C1 segment of cervical spinal cord (tissue), 14 donors: ENCODE measurements at places on chromosomes 3 and 15.

- DNase-seq: peak; percentile 12
Measured at GRCh38 chr3:78879295-78879860, 888.4 kb downstream of the ROBO1 start.

DNA sequence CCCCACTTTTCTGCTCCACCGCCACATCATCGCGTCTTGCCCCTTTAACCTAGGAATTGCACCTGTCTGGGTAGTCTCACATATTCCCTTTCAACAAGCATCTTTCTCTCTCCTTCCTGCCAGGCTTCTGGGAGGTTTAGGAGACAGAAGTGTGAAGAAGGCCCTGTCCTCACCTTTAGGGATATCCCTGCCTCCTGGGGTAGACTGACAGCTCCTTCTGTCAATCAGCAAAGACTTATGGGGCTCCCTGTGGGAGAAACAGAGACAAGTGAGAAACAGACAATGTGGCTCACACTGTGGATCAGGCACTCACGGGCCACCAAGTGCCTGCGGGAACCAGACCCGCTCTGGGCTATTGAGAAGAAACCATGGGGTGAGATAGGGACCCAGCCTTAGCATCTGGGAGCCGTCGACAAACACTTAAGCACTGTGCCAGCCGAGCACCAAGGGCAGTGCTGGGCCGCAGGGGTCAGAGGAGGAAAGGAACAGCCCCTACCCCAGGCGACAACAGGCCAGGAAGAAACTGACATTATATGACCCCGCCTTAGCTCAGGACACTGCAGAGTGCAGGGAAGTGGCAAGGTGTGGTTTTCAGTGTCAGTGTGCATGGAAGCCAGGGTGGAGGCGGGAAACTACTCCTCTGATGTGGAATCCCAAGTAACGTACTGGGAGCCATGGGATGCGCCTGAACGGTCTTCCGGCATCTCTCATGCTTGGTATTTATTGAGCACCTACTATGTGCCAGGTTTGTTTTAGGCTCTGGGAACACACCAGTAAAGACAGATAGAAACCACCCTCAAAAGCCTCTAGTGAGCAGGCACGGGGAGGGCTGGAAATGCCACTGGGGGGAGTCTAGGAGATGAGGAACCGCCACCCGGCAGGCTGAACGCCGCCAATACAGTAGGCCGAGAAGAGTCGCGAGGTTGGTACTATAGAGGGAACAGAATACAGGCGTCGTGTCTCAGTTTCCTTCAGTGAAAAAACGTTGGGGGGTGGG, 1.8 kb downstream of the EFCC1 start:
- DNase-seq: no peak

DNA sequence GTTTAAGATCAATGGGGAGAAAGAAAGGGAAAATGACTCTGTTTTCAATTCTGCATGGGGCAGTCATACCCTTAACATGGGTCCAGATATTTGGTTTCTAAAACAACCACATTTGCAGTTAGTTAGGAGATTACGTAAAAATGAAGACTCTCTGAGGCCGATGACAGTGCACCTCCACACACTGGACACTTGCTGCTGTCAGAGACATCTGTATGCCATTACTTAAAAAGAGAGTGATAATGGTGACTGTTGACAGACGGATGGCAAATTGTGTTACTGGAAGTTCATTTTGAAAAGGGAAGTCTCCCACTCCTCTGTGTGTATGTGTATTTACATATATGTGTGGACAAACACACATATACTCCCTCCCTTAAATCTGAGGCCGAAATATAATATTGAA, 304.5 kb upstream of the SEMA6D start:
- DNase-seq: no peak

DNA sequence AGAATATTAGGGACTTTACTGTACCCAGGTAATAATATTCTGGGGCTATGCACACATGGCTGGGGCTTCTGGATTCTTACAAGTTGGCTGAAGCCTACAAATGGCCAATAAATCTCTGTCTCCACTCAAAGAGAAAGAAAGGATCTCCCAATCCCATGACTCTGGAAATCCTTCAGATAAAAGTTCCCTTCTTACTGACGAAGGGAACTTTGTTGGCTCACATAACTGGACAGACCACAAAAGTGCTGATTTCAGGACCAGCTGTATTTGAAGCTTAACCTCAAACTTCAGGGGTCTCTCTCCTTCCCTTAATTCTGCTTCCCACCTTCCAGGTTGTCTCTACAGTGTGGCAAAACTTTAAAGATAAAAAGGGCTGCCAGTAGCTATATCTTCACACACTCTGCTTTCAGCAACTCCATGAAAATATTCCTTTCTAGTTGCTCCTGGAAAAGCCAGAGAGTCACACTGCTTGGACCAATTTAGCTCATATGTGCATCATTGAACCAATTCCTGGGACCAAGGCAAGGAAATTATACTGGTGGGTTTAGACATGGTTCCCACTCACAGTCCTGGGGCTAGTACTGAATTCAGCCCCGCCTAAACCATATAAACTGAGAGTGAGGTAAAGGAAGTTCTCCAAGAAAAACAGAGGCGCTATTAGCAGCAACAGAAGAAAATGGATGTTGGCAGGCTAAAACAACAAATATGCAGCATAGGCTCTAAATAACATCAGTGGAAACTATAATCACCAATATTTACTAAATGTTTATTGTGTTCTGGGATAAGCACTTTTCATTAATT, 290.0 kb upstream of the GADL1 start:
- no peak for DNase-seq

- DNase-seq: peak; percentile 15
Measured at GRCh38 chr15:33068007-33068481, 126.5 kb downstream of the FMN1 start.

GRCh38 chr3:42229942-42230688, 35.9 kb downstream of the CCK start:
- peak; percentile 18 for DNase-seq

DNA sequence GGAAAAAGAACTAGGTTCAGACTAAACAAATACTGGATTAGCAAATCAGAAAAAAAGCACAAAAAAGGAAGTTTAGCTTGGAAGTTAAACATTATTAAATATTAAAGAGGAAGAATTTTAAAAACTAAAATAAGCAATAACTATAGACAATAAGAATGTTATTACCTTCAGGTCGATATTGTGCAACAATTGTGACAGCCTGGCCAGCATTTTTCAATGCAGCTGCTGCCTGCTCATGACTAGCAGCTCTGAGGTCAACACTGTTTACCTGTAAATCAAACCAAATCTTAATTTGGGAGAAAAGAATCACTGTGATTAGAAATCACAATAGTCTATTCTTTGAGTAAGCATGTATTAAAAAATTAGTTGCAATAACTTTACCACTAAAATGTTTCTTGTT, 75.1 kb upstream of the MELTF start:
- no peak for DNase-seq

- DNase-seq: no peak
Measured at GRCh38 chr3:34947834-34948233, 691.5 kb upstream of the ARPP21 start.

- DNase-seq: no peak
Measured at GRCh38 chr3:98545940-98546339, 14.2 kb downstream of the GPR15 start.

DNA sequence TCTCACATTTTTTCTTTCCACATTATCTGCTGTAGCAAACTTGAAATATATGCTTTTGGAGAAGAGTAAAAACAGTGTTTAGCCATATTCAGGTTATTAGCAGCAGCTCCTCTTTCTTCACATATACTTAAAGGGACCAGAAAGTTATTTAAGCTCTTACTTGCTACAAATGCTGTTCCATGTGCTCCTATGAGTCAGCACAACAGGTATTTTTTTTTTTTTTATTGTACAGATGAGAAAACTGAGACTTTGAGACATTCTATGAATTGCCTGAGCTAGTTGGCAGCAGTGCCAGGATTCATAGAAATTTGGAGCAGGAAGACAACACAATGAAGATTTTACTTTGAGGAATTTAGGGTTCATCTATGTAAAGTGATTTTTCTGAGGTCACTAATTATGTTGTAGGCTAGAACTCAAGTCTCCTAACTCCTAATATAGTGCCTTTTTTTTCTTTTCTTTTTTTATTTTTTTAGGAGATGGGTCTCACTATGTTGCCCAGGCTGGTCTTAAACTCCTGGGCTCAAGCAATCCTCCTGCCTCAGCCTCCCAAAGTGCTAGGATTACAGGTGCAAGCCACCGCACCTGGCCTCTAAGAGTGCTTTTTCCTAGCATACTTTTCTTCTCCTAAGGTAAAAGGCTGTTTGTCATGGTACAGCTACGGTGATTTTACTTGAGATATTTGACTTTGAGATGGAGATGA, 23.6 kb downstream of the SETD5 start:
- DNase-seq: no peak

DNA sequence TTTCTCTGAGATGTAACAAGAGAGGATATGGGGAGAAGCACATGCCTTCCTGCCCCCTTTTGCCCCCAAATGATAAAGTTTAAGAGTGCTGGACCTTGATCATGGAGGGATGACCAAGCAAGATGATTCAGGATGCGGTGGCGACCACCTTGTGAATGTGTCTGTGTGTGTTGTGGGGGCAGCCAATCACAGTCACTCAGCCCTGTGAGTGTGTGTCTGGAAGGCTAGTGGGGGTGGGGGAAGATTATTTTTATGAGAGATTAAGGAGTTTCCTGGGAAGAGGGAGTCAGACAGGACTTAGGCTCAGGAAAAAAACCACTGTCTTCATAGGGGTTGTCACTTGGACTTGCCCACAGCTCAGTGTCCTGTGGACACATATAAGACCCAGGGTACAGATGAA, 57.8 kb upstream of the KY start:
- no peak for DNase-seq

DNA sequence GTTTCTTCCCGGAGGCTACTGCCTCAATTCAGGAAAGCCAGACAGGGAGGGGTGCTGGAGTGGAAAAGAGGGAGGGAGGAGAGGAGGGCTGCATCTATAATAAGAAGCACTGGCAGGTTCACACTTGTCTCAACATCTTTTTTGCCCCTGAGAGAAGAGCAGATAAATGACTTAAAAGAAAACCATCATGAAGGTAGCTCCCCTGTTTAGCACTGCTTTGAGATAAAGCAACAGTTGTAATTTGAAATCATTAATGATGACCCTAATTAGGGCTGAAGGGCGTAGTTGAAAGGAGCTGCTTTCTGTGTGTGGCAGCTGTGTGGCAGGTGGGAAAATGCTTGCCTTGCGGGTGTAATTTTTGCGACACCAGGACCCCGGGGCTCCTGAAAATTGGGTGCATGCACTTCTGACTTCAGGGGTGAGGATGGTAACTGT, 222.8 kb upstream of the IL12A start:
- no peak for DNase-seq

- DNase-seq: no peak
Measured at GRCh38 chr3:43207628-43208085, 78.7 kb upstream of the SNRK start.

DNA sequence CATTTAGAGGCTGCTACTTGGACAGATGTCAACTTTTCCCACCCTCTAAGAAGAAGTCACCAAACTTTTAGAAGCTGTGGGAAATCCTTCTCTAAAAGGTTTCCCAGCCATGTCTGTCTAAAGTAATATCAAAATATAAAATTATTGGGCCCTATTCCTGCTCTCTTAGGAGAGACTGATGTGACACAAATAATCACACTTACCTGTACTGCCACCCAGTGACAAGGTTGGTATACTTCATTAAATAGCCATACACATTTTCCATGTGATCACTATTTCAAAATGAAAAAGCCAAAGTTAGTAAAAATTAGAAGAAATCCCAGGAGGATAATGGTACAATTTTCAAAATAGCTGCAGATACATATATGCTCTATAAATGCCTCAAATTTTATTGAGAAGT, 12.6 kb downstream of the OSBPL11 start:
- DNase-seq: no peak

- DNase-seq: no peak
Measured at GRCh38 chr3:67381667-67382272, 272.6 kb downstream of the SUCLG2 start.

DNA sequence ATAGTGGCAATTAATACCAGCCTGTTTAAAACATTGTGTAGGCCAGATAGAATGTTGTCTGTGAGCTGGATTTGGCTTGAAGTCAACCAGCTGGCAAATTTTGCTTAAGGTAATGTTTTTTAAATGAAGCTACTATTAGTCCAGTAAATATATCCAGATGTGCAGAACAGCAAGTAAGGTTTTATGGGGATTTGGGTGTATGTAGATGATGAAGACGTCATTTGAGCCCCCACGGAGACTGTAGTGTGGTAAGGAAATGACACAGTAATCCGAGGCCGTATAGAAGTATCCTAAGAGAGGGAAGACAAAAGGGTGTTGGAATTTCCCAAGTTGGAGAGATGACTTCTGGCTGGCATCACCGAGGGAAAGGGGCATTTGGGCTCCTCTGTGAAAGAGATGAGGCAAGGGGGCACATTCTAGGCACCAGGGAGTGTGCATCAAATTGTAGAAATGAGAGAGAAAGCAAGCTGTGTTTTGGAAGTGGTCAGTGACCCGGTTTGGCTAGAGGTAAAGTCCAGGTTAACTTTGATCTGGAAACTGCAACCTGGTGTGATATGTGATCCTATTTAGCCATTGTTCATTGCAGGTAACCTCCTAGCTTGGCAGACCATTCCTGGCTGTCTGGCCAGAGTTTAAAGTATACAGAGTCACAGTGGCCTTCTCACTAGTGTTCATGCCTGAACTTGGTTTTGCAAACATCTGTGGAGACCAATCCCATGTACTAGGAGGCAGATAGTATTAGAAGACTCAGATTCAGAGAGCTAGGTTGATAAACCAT, 104.2 kb downstream of the ITPR1 start:
- DNase-seq: no peak

GRCh38 chr3:179297971-179298725, 24.7 kb upstream of the ZNF639 start:
- no peak for DNase-seq
